ENCODE measurements at places on chromosomes 12 and 14. TPM values are rescaled to one million over a fixed set of nuclear protein-coding genes. Genes with fewer than 3 reads are reported as not detected.

CELA1 gene
- not detected for total RNA-seq

C12orf60 gene
- total RNA-seq: 2.1 TPM

MYH6 gene
- total RNA-seq: not detected

GPD1 gene
- 0.16 TPM for total RNA-seq

GABARAPL1 gene
- 69.3 TPM for total RNA-seq
